LHCN-M2 (cell line): ENCODE measurements at places on chromosomes 13 and 19. TPM values are rescaled to one million over a fixed set of nuclear protein-coding genes. Genes with fewer than 3 reads are reported as not detected.

The ZNF69 gene
- 6.2 and 8.8 TPM in 2 replicates for total RNA-seq

The PLPPR3 gene
- total RNA-seq = 0.06 TPM in 1 of 2 replicates, not detected in the other

GRCh38 chr13:63910511-63910910, 2494.9 kb upstream of the PCDH20 start:
- no peak for DNase-seq

GRCh38 chr13:112434937-112435523, 58.9 kb downstream of the SPACA7 start:
- DNase-seq = no peak

DNA sequence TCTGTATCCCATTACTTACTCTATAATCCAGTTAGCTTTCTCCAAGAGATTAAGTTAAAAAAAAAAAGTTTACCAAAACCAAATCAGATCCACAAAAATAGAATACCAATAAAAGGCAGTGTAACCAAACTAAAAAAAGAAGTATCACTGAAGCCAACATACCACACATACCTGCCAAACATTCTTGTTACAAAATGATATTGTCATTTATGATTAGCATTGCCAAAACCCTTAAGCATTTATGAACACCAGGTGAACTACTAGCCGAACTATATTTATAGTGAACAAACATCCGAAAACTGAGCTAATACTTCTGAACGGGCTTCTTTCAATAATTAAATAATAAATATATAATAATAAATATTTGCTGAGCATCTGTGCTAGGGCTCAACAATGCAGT, 59.1 kb upstream of the EEF1AKMT1 start:
- no peak for DNase-seq
